Lung (tissue), 17 donors: ENCODE measurements at places on chromosomes 2 and 18. TPM values are rescaled to one million over a fixed set of nuclear protein-coding genes. Genes with fewer than 3 reads are reported as not detected.

The CD8B2 gene
- polyA plus RNA-seq = 0.13 TPM

The WIPF1 gene
- 18.5 TPM for polyA plus RNA-seq

The SIX3 gene
- polyA plus RNA-seq = 0.02 TPM

The CCDC74B gene
- 4.4 TPM for polyA plus RNA-seq

The IL1RL1 gene
- polyA plus RNA-seq = 383 TPM

The UGT1A1 gene
- 0.04 TPM for polyA plus RNA-seq

The ST8SIA5 gene
- polyA plus RNA-seq = 0.08 TPM
